ENCODE measurements at places on chromosomes 6 and 20.

- DNase-seq, result no peak
These were observed 50.7 kb upstream of the CD83 start for GRCh38 chr6:14066782-14067406.

DNA sequence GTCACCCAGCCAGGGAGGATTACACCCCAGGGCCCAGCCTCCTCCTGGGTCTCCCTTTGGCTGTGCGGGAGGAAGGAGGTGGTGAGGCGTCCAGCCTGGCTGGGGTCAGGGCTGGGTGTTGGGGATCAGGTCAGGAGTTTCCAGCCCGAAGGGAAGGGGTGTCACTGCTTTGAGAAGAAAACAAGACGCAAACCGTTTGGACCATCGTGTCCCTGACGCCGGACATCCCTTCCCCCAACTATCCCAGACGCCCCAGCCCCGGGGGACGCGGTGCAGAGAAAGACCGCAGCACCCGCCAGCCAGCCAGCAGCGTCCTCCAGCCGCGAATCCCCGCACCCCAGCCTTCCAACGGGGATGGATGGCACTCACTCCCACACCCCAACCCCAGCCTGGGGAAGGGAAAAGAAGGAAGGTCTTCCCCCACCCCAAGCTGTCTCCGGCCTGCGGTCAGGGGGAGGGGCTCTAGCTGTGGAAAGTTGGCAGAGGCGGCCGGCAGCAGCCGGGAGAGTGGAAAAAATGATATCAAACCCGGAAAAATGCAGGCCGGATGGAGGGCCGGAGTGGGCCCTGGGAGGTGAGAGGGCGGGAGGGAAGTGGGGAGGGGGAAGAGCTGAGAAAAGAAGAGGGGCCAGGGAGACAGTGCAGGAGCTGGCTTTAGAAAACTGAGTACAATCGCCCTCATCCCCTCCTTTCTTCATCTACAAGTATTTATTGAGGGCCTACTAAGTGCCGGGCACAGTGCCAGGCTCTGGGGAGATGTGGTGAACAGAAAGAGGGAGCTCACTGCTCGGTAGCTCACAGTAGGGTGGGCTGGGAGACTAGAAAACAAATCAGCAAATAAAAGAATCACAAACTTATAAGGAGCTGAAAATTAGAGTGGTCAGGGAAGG lies 10.6 kb downstream of the REM1 start:
- DNase-seq, result no peak

DNA sequence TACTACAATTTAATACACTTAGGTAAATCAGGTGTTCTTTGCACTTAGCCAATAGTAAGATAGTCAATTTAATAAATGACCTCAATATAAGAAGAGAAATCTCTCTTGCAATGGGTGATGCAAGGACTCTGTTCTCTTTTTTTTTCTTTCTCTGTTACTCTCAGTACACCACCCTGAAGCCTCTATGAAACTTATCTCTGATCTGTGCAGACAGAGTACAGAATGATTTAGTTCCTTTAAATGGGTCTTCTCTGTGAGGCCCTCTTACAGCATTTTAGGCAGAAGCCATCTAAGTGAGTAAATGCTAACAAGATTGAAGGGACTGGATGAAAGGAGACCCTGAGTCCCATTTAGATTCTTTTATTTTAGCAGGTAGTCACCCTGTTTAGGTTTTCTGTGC lies 312.8 kb downstream of the RFPL4B start:
- DNase-seq, result no peak

GRCh38 chr20:38426006-38426897 lies 8.9 kb downstream of the SNHG17 start:
- no peak for DNase-seq

DNA sequence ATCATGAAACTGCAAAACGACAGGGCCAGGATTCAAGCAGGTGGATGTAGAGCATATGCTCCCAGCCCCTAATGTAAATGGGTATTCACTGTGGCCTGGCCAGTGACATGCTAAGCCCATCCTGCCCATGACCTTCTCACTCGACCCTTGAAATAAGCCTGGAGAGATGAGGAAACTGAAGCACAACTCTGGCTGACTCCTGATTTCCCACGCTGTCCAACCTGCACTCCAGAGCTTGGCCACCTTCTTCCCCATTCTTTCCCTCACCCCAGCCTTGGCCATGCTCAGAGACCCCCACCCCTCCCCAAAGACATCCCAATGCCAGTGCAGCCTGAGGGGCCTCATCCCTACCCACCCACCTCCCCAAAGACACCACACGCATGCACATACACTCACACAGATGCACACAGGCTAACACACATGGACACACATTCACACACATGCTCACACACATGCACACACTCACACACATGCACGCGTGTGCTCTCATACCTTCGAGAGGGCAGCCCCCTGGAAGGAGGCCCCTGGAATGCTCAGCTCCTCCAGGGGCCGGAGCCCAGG lies 12.4 kb downstream of the TFEB start:
- no peak for DNase-seq

- no peak for DNase-seq
These were observed 6.0 kb downstream of the NOX3 start for GRCh38 chr6:155449450-155450239.

- DNase-seq, result no peak
These were observed 10.8 kb upstream of the RNF24 start for GRCh38 chr20:4026093-4026601.

DNA sequence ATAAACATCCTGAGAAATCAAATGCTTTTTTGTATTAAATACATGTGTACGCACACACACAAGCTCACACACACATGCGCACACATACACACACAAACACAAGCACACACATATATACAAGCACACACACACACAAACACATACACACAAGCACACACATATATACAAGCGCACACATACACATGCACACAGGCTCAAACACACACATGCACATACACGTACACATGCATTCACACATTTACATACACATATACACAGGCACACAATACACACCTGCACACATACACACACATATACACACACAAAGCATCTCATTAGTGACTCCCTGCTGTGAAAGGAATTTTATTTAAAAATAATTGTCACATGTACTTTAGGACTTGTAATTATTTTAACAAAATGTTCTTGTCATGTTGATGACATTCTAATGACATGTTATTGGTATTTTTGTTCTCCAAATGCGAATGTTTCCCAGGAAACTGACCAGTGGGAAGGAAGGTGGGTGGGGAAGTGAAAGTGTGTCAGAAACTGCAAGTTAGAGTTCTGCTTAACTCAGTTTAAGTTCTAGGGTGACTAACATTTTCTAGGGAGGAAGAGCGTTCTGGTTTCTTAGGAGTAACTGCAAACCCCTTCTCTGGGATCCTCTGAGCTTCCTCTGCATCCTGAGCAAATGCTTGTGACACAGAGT lies 113.9 kb upstream of the ZNF217 start:
- DNase-seq, result no peak

- no peak for DNase-seq
These were observed 47.9 kb downstream of the BLTP3A start for GRCh38 chr6:34839666-34840352.

DNA sequence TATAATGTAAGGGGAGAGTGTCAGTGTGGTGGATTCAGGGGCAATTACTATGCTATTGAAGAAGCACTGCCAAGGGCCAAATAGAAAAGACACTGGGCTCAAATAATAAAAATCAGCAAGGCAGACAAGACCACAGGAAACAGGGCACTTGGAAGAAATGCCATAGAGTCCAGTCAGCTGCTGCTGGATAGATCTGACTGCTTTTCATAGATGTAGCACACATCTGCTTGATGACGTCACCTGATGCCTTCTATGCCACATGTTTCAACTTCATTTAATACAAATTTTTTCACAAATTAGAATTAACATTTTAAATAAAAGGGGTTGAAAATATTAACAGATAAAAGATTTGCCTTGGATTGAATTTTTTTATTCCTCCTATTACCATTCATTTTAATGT lies 23.9 kb upstream of the AHI1 start:
- no peak for DNase-seq
